ENCODE measurements at places on chromosomes 11 and 22.

- DNase-seq: no peak
Observed at GRCh38 chr11:131928992-131929391, 558.6 kb downstream of the NTM start.

GRCh38 chr11:41786087-41786486 is 326.6 kb upstream of the LRRC4C start:
- no peak for DNase-seq

- no peak for DNase-seq
Observed at GRCh38 chr11:93005239-93005638, 35.8 kb downstream of the MTNR1B start.

- DNase-seq: peak; percentile 21
Observed at GRCh38 chr11:118170882-118171268, 5.6 kb downstream of the SCN2B start.

DNA sequence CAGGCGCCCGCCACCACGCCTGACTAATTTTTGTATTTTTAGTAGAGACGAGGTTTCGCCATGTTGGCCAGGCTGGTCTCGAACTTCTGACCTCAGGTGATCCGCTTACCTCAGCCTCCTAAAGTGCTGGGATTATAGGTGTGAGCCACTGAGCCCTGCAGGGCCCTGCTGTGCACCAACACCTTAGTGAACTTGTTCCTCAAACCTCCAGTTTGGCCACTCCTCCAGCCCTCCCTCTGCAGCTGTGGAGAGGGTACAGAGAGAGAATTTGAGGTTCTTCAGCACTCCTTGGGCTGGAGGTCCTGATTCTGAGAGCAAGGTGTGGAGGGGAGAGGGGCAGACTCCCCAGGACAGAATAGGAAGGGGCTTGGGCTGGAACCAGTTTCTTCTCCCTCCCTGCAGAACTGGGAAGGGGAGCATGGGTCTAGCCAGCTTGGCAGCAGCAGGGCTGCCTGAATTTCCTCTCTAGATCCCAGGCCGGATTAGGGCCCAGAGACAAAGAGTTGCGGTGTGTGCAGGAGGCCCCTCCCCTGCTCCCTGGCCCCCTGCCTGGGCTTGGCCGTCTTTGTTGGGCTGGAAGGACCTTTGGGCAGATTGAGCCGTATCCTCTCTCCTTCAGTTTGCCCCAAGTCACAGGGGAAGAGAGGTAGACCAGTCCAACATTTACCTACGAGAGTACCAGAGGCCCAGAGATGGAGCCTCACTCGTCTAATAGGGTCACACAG is 2.3 kb upstream of the PEX16 start:
- no peak for DNase-seq

DNA sequence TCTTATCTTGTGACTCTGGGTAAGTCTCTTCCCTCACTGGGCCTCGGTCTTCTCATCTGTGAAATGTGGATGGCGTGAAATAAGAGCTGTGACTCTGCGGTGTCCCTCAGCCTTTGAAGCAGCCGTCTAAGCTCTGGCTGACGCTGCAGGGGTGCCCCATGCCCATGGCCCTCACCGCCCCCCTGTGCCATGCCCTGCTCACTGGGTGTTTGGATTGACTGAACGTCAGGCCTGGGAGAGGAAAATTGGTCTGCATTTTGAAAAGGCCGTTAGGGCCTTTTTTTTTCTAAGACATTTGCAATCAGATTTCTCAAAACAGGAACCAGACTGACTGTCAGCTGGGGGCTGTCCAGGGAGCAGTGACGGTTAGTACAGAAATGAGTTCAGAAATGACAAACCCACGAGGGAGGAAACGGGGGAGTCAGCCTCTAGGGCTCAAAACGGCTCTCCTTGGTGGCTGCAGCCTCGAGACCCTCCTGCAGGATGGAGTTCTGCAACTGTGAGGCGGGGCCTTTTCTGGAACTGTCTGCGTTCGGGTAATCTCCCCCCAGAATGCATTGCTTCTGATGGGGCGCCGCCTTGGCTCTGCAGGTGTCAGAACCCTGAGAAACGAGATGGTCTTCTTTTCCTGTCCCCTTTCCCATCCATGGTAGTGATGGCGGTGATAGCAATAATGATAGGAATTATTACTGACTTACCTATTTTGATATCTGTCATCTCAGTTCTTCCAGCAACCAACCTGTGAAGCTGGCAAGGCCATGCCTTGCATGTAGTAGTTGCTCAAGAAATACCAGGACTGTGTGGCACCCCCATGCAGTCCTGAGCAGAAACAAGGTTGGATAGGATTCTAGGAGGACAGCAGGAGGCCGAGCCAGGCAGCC is 2.0 kb downstream of the GRK2 start:
- no peak for DNase-seq

DNA sequence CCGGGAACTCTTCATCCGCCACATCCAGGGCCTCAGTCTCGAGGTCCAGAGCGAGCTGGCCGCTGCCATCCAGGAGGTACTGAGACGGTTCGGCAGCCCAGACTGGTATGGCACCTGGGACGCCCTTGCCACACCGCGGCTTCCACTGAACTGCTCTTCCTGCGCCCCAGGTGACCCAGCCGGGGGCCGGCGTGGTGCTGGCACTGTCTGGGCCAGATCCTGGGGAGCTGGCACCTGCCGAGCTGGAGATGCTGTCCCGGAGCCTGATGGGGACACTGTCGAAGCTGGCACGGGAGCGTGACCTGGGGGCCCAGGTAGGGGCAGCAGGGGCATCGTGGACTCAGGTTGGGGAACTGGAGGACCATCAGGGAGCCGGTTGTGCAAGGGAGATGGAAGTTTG is 1.4 kb downstream of the CCDC88B start:
- DNase-seq: no peak

- DNase-seq: no peak
Observed at GRCh38 chr22:20424932-20425565, 12.6 kb downstream of the SCARF2 start.

DNA sequence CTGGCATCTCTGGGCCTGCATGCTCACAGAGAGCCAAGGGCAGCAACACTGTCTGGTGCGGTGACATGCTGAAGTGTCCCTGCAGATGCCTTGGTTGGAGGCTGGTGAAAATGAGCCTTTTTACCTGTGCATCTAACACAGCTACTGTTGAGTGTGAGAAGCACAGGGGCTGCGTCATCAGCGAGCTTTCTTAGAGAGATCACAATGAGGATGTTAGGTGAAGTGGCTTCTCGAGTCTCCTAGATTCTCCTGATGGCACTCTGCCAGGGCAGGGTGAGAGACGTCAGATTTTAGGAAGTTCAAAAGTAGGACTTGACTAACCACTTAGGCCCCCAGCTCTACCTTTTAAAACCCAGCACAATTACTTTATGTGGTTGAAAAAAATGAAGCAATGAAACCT is 3.6 kb upstream of the SLC15A3 start:
- DNase-seq: no peak

- no peak for DNase-seq
Observed at GRCh38 chr22:48434156-48434867, 1393.4 kb downstream of the BRD1 start.

Data from NCI-H524 treated with DMSO at 0.1 percent for 48 hours (cell line).